ENCODE measurements at places on chromosomes 11 and 22.

DNA sequence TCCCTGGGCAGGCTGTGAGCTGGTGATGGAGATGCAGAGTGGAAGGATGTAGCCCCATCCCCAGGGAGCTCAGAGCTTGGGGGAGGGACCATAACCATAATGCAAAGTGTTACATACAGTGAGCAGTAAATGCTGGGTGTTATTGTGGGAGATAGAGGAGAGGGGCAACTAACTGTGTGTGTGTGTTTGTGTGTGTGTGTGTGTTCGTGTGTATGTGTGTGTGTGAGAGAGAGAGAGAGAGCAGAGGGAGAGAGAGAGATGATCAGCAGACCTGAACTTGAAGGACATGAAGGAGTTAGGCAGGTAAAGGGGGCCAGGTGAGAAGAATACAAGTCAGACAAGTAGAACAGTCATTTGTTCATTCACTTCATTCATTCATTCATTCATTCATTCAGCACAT is 74.2 kb downstream of the CACNG2 start:
- no peak for DNase-seq

DNA sequence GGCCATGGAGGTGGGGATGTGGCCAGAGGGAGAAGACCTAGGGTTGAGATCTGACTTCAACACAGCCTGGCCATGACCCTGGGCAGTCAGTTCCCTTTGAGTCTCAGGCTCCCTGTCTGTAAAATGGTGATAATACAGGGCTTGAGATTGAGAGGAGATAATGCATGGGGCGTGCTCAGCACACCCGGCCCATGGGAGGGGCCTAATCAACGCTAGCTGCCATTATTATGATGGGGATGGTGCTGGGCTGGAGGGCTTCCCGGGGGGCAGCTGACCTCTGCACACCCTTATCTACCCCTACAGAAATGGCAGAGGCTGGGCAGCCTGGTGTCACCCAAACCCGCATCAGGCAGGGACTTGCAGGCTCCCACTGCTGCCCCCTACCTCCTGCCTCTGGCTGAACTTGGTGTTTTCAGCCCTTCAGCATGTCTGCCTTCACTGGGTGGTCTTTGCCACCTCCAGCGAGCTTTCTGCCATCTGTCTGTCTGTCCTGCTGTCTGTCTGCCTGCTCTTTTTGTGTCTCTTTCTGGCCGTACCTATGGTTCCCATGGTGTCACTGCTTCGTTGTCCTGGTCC is 84.5 kb downstream of the CACNA1I start:
- DNase-seq = no peak

DNA sequence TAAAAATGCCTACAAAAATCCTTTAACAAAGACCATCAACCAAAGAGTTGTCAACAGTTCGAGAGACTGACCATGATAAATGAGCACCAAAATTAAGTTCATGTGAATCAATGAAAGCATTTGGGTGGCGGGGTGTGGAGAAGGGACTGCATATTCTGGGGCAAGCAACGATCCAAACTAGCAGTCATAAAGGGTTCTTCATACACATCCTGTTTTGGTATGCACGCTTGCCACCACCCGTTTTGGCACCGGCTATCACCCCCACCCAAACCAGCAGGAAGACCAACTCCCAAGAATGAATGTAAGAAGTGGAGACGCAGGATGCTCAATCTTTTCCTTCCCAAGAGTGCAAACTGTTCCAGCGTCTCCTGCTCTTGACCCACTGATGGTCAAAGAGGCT is 80.8 kb downstream of the SGSM3 start:
- DNase-seq = no peak

DNA sequence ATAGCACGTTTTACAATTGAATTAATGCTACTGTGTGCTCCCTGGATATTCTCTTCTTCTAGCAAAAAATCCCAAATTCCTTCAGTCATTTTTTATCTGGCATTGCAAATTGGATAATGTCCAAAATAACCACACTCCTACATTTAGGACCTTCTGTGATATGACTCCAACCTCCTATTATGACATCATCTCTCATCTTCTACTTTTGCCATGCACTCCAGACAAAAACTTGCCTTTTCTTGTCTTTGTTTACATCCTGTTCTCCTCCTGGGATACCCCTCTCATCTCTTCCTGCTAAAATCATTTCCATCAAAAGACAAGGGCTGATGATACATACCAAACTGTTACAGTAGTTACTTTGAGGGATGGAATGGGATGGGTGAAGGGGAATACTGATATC is 20.6 kb upstream of the TMEM218 start:
- no peak for DNase-seq

- DNase-seq = no peak
These were observed 191.7 kb downstream of the TBC1D22A start for GRCh38 chr22:46953968-46954765.

GRCh38 chr11:102615894-102616432 is 9.2 kb downstream of the MMP20 start:
- no peak for DNase-seq

DNA sequence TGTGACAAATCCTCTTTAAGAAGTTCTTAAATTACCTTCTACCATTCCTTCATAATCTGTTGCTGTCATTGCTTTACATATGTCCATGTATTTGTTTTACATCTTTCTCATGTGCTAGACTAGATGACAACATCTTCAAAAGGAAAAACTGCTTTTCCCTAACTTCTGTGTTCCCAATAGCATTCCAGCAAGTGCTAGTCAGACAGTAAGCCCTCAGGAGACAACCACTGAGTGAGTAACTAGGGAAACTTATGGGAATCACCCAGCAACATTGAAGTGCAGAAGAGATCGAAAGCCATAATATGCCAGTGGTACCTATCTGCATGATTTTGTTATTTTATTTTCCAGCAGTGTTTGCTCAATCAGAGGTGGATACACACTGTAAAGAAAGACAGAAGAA is 889.7 kb upstream of the API5 start:
- DNase-seq = no peak

DNA sequence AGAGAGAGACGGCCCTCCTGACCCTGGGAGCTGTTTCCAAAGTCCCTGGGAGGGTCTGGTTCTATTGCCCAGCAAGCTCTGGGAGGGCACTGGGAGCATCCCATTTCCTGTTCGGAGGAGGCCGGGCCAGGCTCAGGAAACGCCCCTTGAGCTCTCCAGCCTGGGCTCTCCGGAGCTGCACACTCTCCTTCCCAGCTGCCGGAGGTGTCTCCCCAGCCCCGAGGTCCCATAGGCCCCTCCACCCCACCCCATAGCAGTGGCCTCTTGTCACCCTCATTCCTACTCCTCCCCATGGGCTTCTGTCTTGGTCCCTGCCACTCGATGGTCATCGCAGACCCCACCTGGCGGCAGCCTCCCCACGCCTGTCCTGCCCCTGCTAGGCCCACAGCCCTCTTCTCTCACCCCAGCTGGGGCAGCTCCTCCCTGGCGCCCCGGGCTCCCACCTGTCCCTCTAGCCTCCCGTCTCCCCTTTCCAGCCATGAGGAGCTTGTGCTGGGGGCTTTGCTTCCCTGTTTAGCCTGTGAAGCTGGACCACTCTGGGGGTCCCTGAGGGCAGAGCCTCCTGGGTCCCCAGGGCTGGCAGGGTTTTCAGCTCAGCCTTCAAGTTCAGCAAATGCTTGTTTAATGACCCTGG is 2.8 kb downstream of the TSPAN32 start:
- no peak for DNase-seq

GRCh38 chr11:113505541-113506375 is 30.6 kb upstream of the DRD2 start:
- DNase-seq = no peak

GRCh38 chr22:35384527-35384926 is 3.6 kb downstream of the HMOX1 start:
- DNase-seq = no peak

DNA sequence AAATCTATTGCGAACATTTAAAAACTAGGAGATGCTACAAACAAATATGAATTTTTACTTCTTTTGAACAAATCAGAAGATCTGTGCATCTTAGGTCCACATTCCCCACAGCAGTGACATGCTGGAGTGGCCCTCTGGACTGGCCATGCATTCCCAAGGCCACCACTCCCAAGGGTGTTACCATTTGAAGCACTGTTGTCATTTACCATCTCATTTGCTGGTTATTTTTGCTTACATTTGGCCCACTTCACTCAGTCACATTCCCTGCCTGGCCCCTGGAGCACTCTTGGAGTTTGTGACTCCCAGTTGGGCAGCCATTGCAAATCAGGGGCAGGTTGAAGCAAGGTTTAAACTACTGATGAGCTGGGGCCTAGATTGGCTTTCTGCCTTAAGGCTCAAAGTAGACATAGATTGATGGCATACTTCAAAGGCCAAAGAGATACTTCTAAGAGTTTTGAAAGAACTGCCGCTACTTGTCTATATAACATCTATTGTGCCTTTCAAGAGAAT is 8.5 kb upstream of the ZNRF3 start:
- DNase-seq = no peak

DNA sequence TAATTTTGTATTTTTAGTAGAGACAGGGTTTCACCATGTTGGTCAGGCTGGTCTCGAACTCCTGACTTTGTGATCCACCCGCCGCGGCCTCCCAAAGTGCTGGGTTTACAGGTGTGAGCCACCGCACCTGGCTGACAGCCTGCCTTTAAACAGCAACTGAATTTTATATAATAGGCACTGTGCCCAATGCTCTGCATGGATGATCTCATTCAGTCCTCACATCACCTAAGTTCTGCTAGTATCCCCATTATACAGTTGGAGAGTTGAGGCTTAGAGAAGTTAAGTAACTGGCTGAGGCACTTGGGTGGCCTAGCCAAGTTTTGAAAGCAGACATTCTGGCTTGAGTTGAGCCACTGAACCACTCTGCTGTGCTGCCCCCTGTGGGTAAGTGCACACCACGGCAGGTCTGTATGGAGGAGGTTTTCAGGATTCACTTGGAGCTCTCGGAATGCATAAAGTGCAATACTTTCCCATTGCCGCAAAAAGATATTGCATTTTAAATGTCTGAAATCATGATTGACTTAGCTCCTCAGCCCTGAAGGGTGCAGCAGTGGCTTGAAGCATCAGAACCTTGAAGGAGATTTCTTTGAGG is 112.4 kb downstream of the LDLRAD3 start:
- DNase-seq = no peak

All from central memory CD8-positive, alpha-beta T cell (primary cell).